ENCODE measurements at places on chromosomes 16 and 17.

DNA sequence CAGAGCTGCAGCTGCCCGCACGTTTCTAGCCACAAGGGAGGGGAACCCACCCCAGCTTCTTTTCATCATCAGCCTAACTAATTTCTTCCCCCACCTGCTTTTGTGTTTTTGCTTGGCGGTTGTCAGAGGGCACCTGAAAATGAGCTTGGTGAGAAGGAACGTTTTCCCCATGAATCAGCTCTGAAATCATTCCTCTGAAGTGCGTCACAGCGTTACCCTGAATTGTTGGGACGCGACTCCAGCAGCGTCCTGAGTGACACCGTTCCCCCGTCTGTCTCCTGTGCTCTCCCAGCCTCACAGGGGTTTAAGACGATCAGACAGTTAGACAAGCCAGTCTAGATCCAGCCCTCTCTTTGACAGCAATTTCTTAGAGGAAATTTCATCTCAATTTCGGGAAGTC lies 722.9 kb upstream of the EEF2KMT start:
- no peak for DNase-seq

- no peak for DNase-seq
Measured at GRCh38 chr17:83116311-83116771, 36.9 kb downstream of the METRNL start.

DNA sequence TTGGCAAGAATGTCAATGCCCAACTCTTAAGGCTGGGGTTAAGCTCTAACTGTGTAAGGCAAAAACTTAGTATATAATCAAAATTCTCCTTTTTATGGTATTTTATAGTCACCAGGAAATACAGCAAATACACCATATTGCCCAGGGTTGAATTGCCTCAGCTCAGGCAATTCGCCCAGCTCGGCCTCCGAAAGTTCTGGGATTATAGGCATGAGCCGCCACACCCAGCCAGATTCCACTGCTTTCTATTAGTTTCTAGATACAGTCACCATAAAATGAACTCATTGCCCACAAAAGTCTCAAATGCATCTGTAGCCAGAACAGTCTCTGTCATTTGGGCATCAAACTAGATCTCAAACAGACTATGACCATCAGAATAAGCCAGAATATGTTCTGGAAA lies 238.7 kb upstream of the TOX3 start:
- DNase-seq, result no peak

DNA sequence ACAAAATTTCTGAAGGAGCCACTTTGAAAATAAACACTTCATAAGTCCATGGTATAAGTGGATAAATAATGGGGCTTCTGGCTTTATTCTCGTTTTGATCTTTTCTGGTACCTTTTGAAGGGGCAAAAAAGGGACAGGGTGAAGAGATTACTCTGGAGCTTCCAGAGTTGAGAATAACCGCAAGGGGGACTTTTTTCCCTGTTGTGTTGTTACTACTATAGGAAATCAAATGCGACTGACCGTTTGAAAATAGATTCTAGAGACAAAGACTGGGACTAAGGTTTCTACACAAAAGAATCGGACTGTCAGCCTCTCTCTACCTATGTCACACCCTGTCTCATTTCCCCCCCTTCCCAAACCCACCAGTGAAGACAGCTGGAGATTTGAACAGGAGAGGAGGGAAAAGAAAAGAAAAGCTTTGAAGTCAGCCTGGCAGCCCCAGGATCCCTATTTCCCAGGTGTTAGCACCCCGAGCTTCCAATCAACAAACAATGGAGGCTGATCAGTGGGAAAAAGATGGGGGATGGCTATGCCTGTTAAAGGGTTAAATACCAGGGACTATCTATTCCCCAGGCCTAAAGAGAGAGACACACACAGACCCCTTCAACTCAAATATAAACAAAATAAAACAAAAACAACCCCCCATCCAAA lies 8.4 kb downstream of the HOXB4 start:
- DNase-seq, result no peak

DNA sequence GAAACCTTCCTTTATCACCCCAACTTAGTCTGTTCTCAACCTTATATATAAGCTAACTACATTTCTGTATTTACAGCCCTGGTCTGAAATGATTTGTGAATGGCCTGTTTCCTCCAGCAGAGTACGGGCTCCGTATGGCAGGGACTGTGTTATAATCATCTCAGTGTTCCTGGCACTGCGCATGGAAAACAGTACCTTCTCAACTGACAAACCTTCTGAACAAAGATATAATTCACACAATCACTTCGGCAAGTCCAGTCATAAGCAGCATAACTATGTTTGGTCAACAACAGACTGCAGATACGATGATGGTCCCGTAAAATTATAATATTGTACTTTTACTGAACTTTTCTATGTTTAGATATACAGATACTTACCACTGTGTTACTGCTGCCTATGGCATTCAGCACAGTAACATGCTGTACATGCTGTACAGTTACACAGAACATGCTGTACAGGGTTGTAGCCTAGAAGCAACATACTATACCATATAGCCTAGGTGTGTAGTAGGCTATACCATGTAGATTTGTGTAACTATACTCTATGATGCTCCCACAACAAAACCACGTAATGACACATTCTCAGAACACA lies 30.0 kb downstream of the ANKFY1 start:
- no peak for DNase-seq

- DNase-seq, result no peak
Measured at GRCh38 chr16:61412562-61412961, 623.7 kb downstream of the CDH8 start.

DNA sequence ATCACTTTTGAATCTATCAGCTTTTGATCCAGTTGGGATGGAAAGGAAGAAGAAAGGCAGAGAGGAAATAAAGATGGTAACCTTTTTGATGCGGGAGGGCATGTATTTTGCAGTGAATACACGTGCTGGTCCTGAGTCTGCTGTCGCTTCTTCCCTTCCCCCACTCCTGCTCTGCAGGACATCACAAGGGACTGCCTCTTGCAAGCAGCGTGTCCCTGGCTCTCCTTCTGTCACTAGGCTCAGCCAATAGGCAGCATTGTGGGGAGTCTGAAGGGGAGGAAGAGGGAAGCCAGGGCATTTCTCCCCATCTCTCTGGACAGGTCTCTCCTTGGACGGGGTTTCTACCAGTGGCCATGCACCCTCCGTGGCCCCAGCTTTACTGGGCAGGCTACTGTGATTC lies 15.7 kb upstream of the WFDC1 start:
- DNase-seq, result no peak

GRCh38 chr16:17877821-17878360 lies 407.1 kb upstream of the XYLT1 start:
- no peak for DNase-seq

- no peak for DNase-seq
Measured at GRCh38 chr17:47855737-47856136, 4.8 kb upstream of the SP6 start.

DNA sequence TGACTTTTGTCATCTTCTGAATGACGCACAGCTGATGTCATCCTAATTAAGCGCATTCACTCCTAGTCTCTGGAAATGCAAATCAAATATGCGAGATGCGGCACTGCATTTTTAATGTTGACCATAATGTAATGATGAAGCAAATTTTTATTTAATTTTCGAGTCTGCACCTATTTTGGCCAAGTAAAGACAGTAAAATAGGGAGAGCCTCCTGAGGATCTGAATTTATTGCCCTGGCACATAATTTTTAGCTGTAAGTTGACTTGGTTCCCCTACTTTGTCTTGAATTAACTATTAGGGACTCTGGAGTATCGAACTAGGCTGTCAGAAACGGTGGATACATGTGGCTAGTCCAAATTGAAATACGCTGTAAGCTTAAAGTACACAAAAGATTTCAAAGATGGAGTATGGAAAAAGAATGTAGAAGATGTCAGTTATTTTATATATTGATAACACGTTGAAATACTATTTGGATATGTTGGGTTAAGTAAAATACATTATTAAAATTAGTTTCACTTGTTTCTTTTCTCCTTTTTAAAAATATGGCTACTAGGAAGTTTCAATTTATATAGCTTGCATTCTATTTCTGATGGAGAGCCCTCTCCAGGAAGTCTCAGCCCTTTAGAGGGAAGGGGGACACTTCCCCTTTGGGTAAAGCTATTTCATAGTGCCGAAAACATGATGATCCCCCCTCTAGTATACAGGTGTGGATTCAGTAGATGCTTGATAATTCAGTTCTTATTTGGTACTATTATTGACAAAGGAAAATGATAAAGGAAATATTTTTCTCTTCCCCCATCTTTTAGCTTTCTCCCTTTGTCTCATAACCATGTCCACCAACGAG lies 991 bp downstream of the KPNA2 start:
- no peak for DNase-seq

- no peak for DNase-seq
Measured at GRCh38 chr17:74916851-74917199, 6.2 kb downstream of the USH1G start.

DNA sequence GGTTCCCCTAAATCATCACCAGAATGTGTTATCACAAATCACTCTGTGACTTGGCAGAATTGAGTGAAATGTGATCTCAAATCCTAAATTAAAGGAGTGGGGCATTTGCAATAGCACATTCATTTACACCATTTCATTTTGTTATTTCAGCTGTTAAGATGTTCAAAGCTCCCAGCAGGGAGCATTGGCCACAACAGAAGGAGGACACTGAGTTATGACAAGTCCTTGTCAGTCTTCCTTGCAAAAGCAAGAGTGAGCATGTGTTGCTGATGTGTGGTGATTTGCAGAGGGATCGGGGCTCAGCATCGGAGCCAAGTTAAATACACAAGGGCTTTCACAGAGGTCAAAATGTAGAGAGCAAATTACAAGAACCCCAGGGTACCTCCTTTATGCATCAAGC lies 372.2 kb upstream of the CDH5 start:
- DNase-seq, result no peak

- DNase-seq, result no peak
Measured at GRCh38 chr16:71927383-71927782, 32.1 kb downstream of the IST1 start.

DNA sequence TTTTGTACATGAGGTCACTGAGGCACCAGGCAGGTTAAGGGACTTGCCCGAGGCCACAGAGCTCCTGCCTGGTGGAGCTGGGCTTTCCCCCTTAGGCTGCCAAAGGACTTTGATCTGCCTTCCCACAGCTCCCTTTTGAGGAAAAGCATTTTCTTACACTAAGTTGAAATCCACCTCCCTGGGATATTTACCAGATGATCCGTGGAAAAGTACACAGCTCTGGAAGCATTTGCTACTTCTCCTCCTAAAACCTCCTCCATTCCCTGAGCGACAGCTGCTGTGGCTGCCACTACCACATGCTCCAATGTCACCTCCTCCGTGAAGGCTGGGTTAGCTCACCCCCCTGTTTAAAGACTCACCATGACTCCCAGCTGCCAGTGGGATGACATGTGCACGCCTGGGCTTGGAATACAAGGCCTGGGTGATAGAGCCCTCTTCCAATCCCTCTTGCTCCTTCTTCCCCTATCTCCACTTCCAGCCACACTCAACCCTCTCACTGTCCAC lies 1.2 kb upstream of the MPRIP start:
- no peak for DNase-seq

DNA sequence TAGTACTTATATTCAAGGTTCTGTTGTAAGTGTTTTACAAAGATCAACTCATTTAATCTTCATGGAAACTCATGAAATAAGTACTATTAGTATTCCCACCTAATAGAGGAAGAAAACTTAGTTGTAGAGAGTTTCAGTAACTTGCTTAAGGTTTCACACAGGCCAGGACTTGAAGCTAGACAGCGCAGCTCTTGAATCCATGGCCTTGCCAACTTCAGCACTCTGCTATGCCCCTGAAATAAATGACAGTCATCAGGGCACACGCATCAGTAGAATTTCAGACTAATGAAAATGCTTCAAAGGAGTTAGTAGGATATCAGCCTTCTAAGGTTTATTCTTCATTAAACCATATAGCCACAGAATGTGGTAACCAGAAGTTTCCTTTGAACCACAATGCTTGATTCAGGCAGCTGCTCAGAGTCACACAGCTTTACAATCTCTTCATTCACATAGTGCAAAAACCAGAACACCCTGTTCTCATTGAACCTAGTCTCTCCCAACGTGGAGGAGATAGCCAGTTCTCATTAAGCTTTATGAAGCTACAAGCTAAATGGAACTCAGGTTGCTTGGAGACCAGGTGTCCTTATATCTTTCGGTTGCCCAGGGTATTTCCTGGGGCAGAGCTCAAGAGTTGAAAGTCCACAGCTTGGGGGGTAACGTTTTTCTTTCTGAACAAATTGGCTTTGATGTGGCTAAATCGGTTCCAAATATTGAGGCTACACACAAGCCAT lies 39.7 kb downstream of the KCNJ2 start:
- no peak for DNase-seq

- no peak for DNase-seq
Measured at GRCh38 chr17:72982680-72983079, 109.8 kb downstream of the SLC39A11 start.

GRCh38 chr17:49887086-49887743 lies 39.3 kb upstream of the TAC4 start:
- no peak for DNase-seq

DNA sequence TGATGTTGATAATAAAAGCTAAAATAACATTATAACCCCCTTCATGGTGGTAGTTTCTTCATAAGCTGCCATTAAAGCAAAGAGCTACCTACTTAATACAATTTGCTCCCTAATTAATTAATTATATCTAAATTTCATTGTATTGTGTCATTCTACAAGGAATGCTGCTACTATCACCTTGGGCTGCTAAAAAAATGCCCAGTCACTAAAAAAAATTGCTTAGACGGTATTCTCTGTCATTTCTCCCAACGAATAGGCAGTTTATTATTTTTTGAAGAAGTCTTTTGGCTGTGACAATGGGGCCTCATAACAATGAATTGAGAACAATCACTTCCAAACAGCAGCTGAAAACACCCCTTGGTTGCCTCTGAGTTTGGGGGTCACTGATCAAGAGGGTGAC lies 59.5 kb downstream of the XYLT1 start:
- no peak for DNase-seq

GRCh38 chr17:71777048-71777640 lies 343.7 kb upstream of the SOX9 start:
- no peak for DNase-seq

- DNase-seq, result no peak
Measured at GRCh38 chr17:17109256-17109655, 67.0 kb downstream of the MPRIP start.

- DNase-seq, result no peak
Measured at GRCh38 chr16:66050991-66051390, 315.5 kb upstream of the CDH5 start.

- no peak for DNase-seq
Measured at GRCh38 chr17:78248051-78248914, 16.9 kb downstream of the TMEM235 start.

DNA sequence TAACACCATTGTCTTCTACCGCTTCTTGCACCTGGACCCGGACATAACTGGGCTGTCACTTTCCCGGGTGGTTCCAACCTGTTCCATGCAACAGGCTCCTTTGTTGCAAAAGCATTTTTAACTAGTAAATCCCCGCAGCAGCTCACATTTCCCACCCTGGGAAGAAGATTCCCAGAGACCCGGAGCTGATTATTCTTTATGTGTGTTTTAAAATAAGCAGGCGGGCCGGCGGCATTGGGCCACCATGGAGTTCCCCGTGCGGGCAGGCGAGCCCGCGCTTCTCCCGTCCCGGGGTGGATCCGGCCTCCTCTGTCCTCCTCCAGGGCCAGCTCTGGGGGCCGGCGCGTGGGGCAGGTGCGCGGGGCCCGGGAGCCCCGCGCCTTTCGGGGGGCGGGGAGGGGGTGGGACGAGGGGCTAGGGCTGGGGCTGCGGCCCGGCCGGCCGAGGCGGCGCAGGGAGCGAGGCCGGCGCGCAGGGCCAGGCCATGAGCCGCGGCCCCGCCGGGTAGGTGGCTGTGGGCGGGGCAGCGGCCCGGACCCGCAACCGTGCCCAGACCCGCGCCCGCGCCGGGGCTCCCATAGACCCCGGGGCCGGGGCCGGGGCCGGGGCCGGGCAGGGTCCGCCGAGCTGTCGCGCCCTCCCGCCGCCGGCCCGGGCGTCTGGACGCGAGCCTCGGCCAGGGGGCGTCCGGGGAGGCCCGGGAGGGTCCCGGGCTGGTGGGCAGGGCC lies 1.7 kb downstream of the CRAMP1 start:
- peak; percentile 27 for DNase-seq

Data from HAP-1 (cell line).